ENCODE measurements at places on chromosomes 3 and 15.

DNA sequence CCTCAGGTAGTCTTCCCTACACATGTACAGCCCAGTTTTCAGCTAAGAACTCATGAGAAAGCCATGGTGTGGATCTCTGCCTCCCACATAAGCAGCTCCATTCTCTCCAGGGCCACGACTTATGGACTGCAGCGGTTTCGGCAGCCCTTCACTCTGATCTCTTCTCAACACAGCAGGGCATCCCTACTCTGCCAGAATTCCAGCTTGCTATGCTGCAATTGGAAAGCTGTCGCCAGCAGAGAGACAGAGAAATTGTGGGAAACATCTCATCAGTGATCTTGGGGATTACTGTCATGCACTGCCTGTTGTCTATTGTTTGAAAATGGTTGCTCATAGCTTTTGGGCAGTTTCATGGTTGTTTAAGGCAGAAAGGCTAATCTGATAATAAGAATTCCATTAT is 11.9 kb upstream of the BLM start:
- DNase-seq: no peak

DNA sequence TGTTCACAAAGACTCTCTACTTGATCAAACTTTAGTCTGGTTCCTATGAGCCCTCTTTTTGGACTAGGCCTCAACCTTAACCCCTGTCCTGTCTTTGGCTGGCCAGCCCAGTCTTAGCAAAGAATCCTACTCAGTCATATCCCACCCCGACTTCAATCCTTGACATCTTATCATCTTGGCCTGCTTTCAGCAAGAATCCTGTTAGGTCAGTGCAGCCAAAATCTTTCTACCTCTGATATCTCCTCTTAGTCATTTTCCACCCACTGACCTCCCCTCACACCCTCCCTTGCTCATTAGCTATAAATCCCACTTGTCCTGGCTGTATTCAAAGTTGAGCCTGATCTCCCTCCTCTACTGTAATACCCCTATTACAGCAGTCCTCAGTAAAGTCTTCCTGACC is 286.1 kb downstream of the MAGI1 start:
- no peak for DNase-seq

DNA sequence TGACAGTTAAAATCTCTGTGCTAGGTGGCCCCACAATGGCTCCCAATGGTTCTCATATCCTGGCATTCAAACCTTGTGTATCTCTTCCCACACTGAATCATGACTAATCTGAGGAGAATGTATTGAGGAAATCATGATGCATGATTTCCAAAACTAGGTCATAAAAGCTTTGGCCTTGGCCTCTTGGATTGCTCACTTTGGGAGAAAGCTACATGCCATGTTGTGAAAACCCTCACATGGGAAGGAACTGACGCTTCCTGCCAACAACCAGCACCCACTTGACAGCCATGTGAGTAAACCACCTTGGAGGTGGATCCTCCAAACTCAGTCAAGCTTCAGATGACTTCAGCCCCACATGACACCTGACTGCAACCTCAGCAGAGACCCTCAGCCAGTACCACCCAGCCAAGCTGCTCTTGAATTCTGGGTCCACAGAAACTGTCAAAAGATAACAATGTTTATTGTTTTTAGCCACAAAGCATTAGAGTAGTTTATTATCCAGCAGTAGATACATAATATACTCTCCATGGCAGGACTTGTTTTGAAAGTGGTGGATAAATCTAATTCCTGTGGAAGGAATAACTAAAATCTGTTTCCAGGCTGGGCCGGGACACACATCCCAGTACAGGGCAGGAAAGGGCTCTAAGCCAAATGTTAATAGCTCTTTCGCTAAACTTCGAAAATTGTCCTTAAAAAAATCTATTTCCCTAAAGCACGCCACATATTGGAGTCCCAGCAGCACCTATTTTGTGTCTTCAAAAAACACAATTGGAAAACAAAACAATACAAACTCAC is 1.0 kb upstream of the ZNF620 start:
- DNase-seq: peak; percentile 93

GRCh38 chr3:73927203-73927570 is 302.4 kb upstream of the PDZRN3 start:
- DNase-seq: no peak

- DNase-seq: no peak
Observed at GRCh38 chr3:150223558-150223957, 184.5 kb upstream of the TSC22D2 start.

DNA sequence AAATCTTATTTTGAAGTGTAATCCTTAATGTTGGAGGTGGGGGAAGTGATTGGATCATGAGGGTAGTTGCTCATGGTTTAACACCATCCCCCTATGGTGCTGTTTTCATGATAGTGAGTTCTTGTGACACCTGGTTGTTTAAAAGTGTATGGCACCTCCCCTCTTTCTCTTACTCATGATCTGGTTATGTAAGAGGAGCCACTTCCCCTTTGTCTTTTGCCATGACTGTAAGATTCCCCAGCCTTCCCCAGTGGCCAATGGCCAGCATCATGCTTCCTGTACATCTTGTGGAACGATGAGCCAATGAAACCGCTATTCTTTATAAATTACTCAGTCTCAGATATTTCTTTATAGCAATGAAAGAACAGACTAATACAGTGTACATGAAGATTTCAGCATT is 39.8 kb upstream of the GMNC start:
- DNase-seq: no peak

DNA sequence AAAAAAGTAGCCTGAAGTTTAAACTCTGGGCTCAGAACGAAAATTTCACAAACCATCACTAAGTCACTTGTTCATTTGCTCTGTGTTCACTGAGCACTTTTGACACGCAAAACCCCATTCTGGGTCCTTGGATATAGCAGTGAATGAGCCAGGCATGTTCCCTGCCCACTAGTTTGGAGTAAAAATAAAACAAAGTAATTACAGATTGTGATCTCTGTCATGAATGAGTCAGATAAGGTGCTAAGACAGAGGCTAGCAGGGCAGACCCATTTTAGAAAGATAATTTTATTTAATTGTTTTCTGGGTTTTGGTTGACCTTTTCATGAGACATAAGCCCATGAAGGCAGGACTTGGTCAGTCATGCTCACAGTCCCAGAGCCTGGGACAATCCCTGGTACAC is 84.1 kb upstream of the ARHGEF3 start:
- DNase-seq: no peak

DNA sequence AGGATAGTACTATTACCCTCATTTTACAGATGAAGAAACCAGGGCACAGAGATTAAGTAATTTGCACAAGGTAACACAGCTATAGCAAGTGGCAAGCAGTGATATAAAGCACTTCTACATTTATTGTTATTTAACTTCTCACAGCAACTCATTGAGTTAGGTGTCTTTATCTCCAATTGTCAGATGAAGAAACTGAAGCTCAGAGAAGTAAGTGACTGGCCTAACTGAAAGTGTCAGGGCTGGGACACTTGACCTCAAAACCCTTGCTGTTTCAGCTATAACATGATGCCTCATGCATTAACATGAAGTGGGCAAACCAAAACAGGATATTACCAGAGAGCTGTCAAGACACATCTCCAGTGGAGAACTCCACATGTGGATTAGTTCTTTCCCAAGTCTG is 65.8 kb upstream of the LEKR1 start:
- DNase-seq: no peak

DNA sequence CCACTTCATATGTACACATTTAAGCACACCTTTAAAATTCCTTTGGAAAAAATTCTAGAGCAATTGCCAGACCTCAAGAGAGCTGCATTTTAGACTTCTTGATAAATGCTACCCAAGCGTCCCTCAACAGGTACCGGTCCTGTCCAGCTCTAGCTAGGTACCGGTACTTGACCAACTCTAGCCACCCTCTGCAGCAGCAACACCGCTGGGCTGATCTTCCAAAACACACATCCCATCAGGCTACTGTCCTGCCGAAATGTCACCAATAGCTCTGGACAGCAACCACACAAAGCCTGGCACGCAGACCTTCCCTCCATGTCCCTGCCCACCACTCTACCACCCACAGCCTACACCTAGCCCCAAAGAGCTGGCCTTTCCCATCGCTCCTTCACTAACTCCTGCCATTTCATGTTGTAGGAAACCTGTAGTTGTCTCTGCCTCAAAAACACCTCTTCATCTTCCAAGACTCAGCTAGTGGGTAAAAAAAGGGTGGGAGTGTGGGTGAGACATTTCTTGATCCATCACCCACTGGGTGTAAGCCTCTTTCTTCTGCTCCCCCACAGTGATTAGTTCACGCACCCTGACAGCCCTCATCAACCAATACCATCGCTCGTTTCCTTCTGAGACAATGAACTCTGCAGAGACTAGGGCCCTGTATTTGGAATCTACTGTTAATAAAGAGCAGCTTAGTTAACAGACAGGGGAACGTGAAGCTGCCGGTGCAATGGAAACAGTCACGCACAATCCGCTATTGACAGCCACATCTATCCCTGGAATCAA is 6.8 kb downstream of the CHSY1 start:
- DNase-seq: no peak

DNA sequence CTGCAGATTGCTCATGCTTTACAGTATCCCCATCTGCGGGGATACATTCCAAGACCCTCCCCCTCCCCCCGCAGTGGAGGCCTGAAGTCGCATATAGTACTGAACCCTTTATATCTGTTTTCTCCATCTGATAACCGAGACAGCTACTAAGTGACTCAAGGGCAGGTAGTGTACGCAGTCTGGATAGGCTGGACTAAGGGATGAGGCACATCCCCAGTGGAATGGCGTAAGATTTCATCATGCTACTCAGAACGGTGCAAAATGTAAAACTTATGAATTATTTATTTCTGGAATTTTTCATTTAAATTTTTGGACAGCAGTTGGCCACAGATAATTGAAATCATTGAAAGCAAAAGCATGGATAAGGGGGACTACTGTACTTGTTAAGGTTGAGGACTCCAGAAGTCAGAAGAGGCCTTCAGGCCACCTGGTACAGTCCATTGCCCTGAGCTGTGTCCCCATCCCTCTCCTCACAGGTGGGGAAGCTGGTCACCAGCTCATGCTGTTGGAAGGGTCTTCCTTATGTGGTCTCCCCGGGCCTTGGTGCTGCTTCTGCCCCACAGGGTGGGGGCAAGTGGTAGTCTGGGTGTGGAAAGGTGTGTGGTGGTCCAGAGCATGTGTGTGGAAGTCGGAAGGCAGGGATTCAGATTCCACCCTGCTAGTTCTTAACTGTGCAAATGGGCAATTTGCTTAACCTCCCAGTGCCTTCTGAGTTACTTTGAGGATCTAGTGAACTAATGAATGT is 72.0 kb downstream of the HCN4 start:
- no peak for DNase-seq

DNA sequence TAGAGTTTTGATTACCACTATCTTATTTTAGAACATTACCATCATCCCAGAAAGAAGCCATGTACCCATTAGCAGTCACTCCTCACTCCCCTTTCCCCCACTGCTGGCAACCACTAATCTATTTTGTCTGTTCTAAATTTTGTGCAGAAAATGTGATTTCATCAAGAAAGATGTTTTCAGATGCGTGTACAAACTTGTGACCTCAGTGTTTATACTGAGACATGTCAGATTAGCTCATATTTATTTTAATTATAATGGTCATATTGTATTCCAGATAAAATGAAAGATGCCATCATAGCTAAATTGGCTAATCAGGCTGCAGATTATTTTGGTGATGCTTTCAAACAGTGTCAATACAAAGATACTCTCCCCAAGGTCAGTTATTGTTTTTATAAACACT is 27.8 kb downstream of the PDCD6IP start:
- DNase-seq: no peak

DNA sequence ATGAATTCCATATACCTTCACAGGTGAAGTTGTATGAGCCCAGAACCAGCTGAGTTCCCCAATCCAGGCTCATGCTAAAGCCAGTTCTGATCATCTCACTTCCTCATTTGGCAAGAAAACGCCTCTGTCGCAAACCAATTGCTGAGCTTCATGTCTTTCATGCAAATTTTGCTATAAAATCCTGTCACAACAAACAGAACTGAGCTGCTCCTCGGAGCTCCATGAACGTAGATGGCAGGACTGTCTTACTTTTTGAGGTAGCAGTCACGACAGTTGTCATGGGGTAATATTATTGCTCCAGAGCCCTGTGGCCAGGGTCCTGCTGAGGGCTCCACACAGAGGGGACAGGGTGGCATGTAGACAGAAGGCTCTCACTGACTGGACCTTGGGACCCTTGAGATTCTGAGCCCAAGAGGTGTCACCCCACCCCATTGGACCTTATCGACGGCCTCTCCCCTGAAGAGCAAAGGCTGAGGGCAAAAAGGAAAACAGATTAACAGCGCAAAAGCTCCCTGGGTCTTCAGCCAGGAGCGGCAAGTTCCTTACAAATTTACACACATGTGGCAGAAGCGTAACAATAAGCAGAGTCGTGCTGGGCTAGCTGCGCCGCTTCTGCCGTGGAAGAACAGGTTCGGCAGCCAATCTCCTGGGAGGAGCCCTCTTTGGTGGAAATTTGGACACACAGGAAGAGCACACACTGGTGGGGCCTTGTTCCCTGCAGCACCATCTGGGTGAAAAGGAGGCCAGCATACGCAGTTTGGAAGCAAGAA is 249.2 kb downstream of the OPA1 start:
- no peak for DNase-seq

DNA sequence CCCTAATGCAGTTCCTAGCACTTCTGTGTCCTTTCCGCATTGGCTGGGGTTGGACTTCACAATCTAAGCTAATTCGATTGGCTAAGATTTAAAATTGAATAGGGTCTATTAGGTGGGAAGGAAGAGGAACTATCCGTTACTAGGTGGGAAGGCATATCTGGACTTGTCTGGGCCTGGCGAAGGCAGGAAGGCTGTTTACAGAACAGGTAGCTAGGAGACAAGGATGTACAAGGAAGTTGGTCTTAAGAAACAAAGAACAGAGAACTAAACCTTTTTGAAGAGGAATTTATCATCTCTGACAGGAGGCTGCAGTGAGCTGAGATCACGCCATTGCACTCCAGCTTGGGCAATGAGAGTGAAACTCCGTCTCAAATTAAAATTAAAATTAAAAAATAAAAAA is 17.3 kb upstream of the ATG7 start:
- DNase-seq: no peak

GRCh38 chr3:79473993-79474392 is 293.8 kb downstream of the ROBO1 start:
- DNase-seq: no peak

DNA sequence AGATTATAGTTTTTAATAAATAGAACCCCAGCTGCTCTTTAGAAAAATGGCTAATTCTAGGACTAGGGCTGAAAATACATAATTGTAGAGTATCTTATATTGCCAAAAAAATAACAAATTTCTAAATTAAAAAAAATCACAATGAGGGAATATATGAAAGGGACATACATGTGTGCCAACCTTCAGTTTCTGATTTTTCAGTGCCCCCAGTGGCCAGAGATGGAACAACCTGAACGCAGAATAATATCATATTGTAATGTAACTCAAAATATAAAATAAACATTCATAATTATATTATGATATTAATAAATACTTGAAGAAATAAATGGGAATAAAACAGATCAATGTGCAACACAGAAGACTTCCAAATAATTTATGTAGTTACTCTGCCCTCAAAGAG is 460.5 kb downstream of the ZNF385D start:
- DNase-seq: no peak

GRCh38 chr15:52567871-52568600 is 794 bp downstream of the ARPP19 start:
- peak; percentile 39 for DNase-seq

Data from fibroblast of lung (primary cell).